Activated CD4-positive, alpha-beta T cell treated with anti-CD3 and anti-CD28 coated beads, Interleukin-2, amount 10 ng/mL, durations not matched to agents 24 days and 14 days (primary cell): ENCODE measurements at places on chromosomes 3 and 15. TPM values are rescaled to one million over a fixed set of nuclear protein-coding genes. Genes with fewer than 3 reads are reported as not detected.

GRCh38 chr3:8990266-8991215, 27.3 kb upstream of the RAD18 start:
- no peak for DNase-seq

GRCh38 chr3:103082501-103082900, 647.7 kb downstream of the ZPLD1 start:
- DNase-seq, result no peak

RASGRP1 gene
- total RNA-seq, result 94.4 and 94.7 TPM in 2 replicates

DNA sequence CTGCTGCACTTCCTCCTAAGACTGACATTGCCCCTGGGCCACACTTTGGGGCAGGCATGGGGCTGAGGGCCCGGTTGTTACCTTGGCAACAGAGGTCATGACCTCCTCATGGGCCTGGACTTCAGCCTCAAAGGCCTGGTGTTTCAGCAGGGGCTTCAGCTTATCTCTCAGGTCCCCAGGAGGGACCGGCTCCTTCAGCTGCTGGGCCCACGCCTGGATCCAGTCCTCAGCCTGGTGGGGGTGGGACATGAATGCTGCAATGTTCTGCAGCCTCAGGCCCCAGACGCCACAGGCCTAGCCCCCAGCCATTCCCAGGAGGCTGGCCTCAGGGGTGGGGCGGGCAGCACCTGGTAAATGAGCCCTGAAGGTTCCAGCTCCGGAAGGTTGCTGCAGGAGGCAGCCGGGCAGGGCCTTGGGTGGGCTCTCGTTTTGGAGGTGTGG, 27.6 kb downstream of the SPTBN5 start:
- DNase-seq, result no peak

NEDD4 gene
- total RNA-seq, result 9.5 and 10.7 TPM in 2 replicates

DNA sequence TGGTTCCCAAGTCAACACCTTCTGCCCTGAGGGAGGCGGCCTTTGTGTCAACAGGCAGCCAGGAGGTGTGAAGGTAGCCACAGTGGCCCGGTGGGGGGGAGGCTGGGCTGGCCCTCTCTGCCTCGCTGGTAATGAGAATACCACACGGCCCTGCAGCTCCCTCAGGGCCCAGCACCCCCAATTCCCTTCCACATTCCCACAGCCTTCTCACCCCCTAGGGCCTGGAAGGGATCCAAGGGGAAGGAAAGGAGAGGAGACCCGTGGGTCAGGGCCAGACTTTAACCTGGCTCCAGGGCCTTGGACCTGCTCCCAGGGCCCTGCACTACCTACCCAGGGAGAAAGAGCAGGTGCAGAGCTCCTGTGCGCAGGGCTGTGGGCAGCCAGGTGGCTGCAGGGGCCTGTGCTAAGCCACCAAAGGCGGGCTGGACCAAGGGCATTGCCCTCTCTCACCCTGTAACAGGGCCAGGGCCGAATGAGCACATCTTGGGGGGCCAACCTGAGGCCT, 8.7 kb upstream of the MESP2 start:
- no peak for DNase-seq

DNA sequence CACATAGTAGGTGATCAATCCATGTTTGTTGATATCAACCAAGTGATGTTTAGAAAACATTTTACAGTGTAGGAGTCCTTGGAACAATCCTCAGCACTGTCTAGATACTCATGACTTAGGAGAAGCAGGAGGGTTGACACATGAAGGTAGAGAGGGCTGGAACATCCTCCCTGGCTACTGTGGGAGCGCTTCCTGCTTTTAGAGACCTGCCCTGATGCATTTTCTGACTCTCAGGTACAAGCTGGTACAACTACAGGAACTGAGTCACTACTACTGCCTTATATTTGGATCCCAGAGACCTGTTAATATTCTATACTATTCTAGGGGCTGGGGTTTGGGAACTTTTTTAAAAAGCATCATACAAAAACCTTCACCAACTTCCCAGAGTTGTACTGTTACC, 20.1 kb downstream of the GPR156 start:
- no peak for DNase-seq

GRCh38 chr3:155197786-155198185, 95.7 kb downstream of the STRIT1 start:
- DNase-seq, result no peak

SNX33 gene
- total RNA-seq, result 4.1 TPM in 2 replicates

DNA sequence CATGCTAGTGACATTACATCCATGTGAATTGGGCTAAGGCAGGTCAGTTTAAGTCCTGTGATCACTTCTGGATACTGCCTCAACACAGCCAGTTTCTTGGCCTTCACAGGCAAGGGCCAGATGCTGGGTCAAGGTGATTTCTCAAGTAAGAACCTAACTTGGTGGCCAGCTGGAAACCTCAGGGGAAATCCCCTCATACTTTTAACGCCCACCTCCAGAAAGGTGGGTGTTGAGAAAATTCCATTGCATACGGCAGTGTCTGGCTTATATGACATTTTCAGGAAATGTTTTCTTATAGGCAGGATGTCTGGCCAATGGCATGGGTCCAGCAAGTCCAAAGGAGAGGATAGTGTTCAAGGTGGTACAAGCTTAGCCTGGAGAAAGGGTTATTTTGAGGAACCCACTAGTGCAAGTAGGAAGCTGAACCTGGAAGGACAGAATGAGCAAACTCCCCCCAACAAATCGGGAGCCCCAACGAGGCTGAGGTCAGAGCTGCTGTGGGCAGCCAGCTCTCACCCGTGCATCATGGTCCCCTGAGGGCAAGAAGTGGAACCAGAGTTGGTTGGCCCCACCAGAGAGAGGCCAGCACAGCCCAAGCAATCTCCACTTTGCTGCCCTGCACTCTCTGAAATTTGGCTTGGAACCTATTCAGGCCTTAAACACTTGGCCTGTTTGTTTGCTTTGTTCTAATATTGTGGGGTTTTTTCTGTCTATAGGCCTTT, 135.4 kb downstream of the PDE8A start:
- DNase-seq, result no peak

GRCh38 chr3:155102329-155102728, 22.2 kb downstream of the MME start:
- no peak for DNase-seq

DNA sequence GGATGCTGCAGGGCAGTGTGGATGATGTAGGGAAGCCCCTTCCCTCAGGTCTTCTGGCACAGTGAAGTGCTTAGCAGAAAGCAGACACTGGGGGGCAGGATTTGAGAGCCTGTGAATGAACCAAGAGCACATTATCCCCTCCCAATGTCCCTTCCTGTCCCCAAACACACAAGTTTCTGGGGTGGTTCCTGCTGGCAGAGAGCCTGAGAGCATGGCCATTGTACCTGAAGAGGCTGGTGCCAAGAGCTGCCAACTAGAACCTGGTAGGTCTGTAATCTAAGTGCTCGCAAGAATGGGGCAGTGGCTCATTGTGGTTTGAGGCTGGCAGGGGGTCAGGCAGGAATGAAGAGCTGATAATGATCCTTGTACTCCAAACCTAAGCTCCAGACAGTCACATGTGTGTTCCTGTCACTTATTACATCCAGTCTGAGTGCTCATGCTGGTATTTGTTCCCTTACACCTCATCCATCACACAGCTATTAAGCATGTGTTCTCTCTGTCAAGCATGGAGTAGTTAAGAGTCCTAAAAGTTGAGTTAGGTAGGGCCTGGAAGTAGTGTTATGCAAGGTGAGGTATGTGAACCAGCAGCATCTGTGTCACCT, 6.7 kb upstream of the CCR1 start:
- DNase-seq, result peak; percentile 71

SNTN gene
- total RNA-seq, result not detected in 2 replicates

GABRA5 gene
- not detected in 2 replicates for total RNA-seq

GRCh38 chr15:37773111-37773860, 161.2 kb upstream of the TMCO5A start:
- no peak for DNase-seq

DNA sequence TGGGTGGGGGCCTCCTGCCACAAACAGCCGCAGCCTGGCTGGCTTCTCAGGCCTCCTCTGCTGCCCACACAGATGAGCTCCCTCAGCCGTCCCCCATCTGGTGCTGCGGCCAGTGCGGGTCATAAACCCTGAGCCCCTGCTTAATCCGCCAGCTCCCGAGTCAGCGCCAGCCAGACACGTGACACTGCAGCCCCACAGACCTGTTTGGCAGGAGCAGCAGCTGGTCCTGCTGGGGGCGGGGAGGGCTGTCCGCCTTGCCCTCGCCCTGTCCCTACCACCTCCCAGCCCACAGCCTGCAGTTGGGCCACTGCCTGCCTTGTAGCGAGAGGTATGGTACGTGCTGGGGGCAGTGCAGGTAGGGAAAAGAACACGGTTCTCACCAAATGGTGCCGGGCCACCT, 86.2 kb downstream of the IQSEC1 start:
- DNase-seq, result no peak

GOLGA8Q gene
- total RNA-seq, result 0.77 TPM in 1 of 2 replicates, not detected in the other

CPNE9 gene
- total RNA-seq, result 0.17 TPM in 1 of 2 replicates, not detected in the other

- no peak for DNase-seq
Measured at GRCh38 chr15:47955021-47955420, 165.8 kb upstream of the SLC24A5 start.

DNA sequence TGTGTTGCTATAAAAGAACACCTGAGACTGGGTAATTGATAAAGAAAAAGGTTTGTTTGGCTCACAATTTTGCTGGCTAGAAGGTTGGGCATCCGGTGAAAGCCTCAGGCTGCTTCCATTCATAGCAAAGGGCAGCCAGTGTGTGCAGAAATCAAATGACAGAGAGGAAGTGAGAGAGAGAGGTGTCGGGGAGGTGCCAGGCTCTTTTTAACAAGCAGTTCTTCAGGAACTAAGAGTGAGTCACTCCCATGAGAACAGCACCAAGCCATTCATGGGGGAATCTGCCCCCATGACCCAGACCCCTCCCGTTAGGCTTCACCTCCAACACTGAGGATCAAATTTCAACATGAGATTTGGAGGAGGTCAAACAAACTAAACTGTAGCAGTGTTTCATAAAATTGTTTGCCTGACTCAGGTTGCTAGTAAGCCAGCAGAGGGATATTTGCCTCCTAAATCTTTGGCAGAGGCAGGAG, 4.5 kb upstream of the PARP15 start:
- peak; percentile 71 for DNase-seq

DNA sequence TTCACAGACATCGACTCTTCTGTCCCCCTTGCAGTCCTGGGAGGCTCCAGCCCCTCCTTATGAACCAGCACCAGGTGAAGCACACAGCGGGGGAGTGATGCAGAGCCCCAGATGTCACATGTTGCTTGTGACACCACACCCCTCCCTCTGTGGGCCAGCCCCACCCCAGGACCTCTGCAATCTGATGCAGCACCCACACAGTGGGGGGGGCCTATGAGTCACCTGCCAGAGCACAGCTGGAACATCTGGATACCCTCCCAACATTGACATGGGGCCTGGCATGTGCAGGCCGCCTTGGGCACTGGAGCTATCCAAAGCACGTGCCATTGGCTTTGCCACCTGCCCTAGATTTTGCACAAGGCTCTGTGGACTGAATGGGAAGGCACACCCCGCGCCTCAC, 70.5 kb downstream of the FEM1B start:
- no peak for DNase-seq

TOPBP1 gene
- 92.6 and 97.9 TPM in 2 replicates for total RNA-seq

- peak; percentile 70 for DNase-seq
Measured at GRCh38 chr3:128879991-128880390, 571 bp downstream of the ACAD9 start.

SPATA12 gene
- total RNA-seq, result not detected in 2 replicates

DNA sequence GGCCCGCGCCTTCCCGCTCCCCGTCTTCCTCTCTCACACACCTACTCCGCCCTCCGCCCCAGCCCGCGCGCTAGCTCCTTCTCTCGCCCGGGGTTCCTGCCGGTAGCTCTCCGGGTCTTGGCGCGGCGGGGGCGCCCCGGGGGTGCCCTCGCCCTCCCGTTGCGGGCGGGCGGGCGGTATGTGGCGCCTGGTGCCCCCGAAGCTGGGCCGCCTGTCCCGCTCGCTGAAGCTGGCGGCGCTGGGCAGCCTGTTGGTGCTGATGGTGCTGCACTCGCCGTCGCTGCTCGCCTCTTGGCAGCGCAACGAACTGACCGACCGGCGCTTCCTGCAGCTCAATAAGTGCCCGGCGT, 507 bp downstream of the DIPK2A start:
- DNase-seq, result no peak

PARP3 gene
- 17.0 and 17.5 TPM in 2 replicates for total RNA-seq
